ENCODE measurements at places on chromosomes 6 and 20.

- no peak for DNase-seq
Measured at GRCh38 chr6:56250266-56250665, 2.9 kb upstream of the COL21A1 start.

GRCh38 chr6:26087284-26088115, at the start of gene HFE:
Gene HFE, plus strand, starts transcription at chr6:26087429. Its CDS starts 12 bp downstream, at chr6:26087441.
- peak; percentile 28 for DNase-seq

DNA sequence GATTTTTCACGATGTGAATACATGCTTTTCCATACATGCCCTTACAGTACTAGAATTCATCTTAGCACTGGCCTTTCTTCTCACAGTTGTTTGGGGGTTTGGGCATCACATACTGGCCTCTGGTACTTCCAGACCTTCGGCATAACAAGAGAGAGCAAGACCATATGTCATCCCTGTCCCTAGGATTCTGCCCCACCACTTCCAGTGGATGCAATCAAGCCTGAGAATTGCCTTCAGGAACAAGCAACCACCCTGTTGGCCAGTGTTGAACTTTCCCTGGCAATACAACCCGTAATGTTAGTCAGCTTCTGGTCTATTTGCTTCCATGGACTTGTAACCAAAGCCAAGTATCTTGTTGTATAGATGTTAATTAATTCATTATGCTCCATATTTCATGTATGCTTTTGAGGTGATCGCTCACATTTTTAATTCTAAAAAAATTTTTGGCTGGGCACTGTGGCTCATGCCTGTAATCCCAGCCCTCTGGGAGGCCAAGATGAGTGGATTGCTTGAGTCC, 15.4 kb upstream of the SLPI start:
- no peak for DNase-seq

DNA sequence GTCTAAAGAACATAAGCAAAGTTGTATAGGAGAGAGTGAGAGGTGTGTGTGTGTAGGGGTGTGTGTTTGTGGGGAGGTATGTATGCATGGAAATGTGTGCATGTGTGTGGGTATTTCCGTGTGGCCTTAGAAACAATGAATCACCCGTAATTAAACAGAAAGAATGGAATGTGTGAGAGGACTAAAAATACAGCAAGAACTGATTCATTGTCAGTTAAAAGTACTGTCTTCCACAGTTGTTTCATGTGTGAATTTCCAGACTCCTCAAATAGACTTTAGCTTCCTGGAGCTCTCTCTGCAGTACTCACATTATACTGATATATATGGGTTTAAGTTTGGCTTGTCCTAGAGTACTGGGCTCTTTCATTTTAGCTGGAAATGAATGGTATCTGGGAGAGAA, 145.7 kb downstream of the RIMS1 start:
- DNase-seq = no peak

- no peak for DNase-seq
Measured at GRCh38 chr6:72401865-72402264, 220.0 kb upstream of the KCNQ5 start.

DNA sequence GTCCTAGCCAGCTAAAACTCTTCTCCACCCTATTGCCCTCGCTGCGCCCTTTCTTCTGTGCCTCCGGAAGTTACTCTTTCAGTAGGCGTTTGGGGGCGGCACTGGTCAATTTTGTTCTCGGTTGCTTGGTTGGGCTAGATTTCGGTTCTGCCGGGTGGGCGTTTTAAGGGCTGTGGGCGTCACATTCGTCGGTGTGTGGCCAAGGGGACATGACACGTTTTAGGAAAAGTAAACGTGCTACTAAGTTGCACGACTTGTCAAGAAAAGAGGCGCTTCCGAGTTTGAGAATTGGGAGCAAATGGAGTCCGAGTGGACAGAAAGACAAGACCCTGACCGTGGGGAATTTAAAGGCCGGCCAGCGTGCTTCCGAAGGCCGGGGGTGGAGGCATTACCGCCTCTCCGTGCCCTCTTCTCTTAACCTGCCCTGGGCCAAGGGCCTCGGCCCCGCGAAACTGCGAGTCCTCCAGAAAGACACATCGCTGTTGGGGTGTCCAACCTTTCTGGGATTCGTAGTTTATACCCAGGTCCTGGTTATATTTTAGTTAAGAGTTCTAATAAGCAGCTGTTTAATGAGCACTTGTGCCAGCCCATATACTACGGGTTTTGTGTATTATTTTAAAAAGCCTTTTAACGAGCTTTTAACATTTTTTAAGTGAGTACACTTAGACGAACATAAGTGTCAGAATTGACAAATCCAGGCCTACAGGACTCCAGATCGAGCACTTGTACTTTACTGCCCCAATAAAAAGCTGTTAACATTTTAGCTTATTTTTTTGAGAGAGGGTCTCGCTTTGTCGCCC, 664 bp upstream of the BAG6 start:
- no peak for DNase-seq

DNA sequence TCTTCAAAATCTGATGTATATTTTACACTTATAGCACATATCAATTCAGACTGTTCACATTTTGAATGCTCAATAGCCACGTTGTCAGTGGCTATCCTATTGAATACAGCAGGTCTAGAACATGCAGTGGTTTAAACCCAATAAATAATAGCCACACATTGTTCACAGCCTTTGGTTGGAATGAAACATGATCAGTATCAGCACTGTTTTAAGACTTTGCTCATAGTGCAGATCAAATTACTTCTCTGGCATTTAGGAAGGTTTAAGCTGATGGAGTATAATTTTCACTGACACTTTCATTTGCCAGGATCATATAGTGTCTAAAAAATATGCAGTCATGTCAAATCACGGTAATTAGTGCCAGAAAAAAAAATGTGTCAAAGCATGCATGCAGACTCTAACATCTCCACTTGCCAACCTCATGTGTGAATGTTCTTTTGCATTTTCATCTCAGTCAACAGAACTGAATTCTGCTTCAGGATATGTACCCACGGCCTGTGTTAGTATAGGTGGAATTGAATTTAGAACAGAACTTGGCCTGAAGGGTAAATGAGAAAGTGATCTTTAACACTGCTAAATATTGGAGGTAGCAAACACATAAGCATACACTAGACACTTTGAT, 184.1 kb downstream of the SLC24A3 start:
- DNase-seq = no peak

DNA sequence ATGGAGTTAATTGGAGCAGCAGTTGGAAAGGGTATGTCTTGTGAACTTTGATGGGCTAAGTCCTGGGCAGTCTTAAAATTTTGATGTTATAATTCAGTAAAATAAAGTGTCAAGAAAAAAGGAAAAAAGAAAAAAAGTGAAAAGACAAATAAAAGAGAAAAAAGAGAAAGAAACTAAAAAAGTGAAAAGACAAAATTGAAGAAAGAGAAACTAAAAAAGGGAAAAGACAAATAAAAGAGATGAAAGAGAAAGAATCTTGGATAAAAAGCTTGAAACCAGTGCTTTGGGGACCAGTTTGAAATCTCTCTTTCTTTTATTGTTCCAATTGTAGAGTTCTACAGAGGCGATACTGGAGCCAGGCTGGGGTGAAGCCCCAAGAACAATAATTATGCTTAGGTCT, 12.0 kb upstream of the PGK2 start:
- no peak for DNase-seq

DNA sequence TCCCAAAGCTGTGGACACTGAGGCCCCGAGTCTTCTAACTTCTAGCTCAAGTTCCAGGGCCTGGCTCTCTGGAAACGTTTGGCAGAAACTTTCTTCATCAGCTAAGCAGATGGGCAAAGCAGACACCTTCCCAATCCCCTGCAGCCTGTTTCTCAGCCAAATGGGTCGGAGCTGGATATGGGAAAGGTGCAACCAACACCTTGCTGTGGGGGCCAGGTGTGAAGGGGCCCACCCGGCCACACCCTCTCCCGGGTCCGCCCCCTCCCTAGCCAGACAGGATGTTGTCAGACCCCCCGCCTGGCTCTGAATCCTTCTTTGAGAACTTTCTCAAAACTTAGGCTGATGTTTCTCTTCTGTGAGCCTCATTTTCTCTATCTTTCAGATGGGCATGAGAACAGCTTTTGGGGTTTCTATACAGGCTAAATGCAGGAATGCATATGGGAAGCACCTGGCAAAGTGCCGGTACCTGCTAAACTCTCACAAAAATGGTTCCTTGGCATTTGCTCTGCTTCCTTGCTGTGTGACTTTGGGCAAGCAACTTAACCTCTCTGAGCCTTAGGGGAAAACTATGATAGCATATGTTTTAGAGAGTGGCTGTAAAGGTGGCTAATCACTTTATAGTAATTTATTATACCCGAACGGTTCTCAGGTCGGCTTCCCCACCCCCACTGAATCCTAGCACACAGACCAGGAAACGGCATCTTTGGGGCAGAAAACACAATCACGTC, 1.8 kb downstream of the SNAI1 start:
- no peak for DNase-seq

GRCh38 chr6:82484001-82484400, 120.4 kb downstream of the TPBG start:
- no peak for DNase-seq

- DNase-seq = no peak
Measured at GRCh38 chr6:110320307-110320706, 37.8 kb downstream of the METTL24 start.

- no peak for DNase-seq
Measured at GRCh38 chr20:24669701-24670100, 200.3 kb downstream of the SYNDIG1 start.

DNA sequence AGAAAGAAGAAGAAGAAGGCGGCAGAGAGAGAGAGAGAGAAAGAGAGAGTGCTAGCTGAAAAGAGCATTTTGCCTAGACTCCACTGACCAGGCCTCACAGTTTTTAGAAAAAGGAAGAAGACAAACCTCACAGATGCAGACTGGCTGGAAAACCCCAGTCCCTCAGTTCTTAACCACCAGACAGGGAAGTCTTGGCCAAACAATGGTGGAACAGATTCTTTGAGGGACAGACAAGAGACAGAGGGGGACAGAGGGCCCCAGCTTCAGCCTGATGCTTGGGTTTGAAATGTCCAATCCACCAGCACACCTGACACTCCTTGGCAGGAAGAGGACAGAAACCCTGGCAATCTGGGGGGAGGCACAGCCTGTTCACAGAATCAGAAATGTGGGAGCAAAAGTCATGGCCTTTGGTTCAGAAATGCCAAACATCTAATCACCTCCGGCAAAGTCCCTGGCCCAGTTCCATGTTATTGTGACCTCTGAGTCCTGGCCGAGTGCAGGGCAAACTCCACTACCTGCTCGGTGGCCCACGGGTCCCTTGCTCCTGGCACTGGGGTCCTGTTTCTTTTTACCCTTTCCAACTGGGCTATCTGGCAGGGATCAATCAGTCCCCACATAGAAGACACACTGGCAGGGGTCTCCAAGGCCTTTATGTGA, 235.2 kb downstream of the LY86 start:
- DNase-seq = no peak

DNA sequence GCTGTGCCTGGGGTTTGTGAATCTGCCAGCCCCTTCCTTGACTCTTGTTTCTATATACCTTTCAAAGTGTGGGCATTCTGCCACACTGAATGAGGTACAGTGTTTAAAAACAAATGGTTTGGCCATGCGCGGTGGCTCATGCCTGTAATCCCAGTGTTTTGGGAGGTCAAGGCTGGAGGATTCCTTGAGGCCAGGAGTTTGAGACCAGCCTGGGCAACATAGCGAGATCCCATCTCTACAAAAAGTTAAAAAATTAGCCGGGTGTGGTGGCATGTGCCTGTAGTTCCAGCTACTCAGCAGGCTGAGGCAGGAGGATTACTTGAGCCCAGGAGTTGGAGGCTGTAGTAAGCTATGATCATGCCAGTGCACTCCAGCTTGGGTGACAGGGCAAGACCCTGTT, 5.8 kb downstream of the FAM83D start:
- no peak for DNase-seq

DNA sequence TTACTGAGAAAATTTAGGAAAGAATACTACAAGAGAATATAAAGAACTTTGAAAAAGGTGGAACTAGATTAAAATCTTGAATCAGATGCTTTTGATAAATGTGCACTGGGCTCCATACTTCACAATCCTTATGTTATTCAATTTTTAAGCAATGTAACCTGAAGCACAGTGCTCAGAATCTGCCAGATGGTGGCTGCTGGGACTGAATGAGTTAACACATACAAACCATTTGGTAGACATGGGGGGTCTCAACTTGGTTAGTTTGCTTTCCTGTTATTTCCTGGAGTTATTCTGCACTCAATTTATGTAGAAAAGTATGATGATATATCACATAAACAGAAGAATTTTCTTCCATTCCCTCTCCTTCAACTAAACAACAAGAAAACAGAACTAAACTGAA, 326.5 kb downstream of the RNGTT start:
- no peak for DNase-seq

DNA sequence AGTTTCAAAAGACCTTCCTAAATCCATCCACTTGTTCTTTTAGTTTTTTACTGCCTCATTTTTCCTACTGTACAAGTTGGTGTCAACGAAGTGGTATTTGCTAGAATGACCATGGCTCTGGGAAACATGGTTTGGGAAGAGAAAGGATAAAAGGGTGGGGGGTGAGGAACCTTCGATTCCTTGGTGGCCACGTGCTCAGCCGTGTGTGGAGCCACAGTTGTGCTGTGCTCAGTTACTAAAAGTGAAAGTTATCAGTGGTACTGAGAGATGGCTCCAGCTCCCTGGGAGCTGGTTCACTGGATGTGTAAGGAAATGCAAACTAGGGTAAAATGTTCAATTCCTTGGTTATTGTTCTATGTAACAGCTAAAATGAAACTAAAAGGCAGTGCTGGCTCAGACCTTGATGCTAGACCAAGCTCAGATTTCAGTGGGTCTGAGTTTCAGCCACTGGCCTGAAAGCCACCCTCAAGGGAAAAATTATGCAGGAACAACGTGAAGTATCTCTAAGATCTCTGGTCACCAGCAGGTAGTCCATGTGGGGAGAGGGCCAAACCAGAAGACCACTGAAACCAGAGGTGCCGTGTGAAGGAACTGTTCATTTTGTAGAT, 7.4 kb upstream of the SLC22A2 start:
- DNase-seq = no peak

DNA sequence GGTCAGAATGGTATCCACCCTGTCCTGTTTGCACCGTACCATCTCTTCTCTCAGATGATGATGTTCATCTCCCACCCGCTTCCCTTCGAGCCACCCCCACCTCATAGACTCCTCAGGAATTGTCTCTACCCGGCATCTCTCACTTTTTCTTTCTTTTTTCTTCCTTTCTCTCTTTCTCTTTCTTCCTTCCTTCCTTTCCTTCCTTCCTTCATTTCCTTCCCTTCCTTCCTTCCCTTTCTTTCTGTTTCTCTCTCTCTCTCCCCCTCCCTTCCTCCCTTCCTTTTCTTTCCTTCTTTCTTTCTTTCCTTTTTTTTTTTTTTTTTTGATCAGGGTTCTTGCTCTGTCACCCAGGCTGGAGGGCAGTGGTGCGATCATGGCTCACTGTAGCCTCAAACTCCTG, 27.7 kb upstream of the PNPLA1 start:
- no peak for DNase-seq

- DNase-seq = no peak
Measured at GRCh38 chr20:46365487-46366220, 40.8 kb downstream of the ELMO2 start.

DNA sequence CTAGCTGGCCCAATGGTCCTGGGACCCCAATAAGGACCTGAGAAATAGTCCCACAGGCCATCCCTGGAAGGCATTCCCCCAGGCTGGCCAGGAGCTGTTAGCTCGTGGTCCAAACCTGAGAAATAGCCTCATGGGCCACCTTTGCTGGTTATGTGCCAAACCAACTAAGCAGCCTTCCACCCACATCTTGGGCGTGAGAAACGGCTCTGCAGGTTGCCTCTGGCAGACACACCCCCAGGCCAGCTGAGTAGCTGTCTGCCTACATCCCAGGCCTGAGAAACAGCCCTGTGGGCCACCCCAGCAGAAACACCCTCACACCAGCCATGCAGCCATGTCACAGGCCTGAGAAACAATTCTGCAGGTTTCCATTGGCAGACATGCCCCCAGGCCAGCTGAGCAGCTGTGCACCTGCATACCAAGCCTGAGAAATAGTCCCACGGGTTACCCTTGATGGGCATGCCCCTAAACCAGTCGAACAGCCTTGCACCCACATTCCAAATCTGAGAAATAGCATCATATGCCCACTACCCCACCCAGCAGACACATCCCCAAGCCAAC, 567.8 kb upstream of the ID4 start:
- DNase-seq = no peak

Data from activated effector memory CD4-positive, alpha-beta T cell treated with Interleukin-2 at 50 U/mL for 16 hours (primary cell).